Activated naive CD4-positive, alpha-beta T cell treated with anti-CD3 and anti-CD28 coated beads, Interleukin-2, amount 50 U/mL, for 16 hours (primary cell): ENCODE measurements at places on chromosomes 3 and 15.

DNA sequence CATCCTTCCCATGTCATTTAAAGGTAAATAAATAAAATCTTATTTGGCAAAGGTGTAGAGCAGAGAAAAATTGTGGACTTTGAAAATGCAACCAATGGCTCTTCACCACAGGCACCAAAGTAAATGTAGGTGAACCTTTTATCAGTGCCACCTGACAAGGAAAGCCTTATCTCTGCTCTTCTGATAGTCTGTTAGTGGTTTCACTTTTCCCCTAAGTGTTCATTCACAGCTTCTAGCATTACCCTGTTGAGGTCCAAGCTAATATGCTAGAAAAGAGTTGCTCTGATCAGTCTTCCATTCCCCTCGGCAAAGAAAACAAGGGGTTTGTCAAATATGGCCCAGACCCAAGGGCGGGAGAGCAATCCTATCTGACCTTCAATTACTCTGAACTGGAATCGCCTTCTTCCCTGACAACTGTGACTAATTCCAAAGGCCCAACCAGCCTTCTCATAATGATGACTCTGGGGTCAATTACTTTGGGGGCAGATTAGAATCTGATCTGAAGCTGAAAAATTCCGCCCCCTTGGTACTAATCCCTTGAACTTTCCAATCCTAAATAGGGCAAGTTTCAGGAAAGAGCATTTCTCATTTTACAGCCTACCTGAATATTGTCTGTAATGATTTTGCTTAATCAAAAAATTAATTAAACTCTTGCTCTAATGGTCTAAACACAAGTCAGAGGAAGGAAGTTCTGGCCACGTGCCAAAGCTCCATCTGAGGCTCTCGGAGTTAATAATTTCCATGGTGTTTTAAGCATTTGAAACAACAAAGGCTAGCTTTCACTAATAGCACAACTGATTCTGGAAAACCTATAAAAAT lies 52.4 kb downstream of the SETMAR start:
- DNase-seq: no peak

GRCh38 chr3:159882790-159883779 lies 105.5 kb upstream of the IL12A start:
- DNase-seq: no peak

- DNase-seq: no peak
Observed at GRCh38 chr3:174533286-174533685, 325.8 kb upstream of the NAALADL2 start.

DNA sequence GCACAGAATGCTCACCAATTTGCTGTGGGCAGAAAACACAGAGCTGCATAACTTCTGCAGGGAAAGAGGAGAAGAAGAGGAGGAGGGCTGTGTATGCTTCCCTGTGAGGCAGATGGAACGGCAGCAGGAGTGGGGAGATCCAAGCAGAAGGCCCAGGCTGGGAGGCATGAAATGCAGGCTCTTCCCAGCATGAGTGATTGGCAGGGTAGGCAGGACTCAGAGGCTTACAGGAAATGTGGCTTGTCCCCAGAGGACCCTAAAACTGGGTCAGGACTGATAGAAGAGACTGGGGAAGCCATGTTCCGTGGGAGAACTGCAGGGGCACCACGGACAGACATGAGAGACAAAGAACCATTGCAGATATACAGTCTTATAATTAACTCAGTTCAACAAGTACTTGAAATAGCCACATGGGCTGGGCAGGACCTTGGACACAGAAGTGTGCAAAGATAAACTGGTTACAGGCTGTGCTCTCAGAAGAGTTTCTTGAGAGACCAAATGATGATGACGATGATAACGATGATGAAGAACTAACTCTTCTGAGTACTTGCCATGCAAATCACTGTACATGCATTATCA lies 286.9 kb downstream of the EPHB1 start:
- DNase-seq: no peak

- no peak for DNase-seq
Observed at GRCh38 chr3:171351676-171352075, 108.5 kb downstream of the TNIK start.

GRCh38 chr3:146250449-146251382 lies at the start of gene PLSCR4:
Gene PLSCR4, minus strand, starts transcription at chr3:146251105. Its CDS starts 29,034 bp downstream, at chr3:146222071.
- peak; percentile 9 for DNase-seq

GRCh38 chr3:195546130-195546560 lies 3.0 kb upstream of the PPP1R2 start:
- no peak for DNase-seq

GRCh38 chr15:27464941-27465612 lies 494.1 kb downstream of the GABRG3 start:
- DNase-seq: no peak

- DNase-seq: no peak
Observed at GRCh38 chr15:27864086-27864485, 235.0 kb downstream of the OCA2 start.

DNA sequence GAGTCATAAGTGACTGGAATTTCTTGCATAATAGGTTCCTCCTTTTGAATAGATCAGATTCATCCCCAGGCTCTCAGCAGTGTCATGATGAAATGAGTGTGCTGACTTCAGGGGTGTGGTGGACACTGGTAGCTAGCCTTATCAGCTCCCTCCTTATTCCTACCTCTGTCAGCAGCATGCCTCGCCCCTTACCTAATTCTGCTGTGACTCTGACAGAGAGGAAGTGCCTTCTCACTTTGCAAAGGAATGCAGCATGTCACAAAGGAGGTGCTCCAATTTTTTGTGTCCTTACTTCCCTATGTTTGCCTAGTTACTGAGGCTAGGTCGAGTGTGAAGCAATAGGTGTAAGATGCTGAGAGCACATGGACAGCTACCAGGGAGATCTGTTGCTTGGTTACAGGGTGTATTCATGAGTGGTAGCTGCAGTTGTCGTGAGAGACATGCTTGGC lies 90.6 kb downstream of the TNFAIP8L3 start:
- no peak for DNase-seq

DNA sequence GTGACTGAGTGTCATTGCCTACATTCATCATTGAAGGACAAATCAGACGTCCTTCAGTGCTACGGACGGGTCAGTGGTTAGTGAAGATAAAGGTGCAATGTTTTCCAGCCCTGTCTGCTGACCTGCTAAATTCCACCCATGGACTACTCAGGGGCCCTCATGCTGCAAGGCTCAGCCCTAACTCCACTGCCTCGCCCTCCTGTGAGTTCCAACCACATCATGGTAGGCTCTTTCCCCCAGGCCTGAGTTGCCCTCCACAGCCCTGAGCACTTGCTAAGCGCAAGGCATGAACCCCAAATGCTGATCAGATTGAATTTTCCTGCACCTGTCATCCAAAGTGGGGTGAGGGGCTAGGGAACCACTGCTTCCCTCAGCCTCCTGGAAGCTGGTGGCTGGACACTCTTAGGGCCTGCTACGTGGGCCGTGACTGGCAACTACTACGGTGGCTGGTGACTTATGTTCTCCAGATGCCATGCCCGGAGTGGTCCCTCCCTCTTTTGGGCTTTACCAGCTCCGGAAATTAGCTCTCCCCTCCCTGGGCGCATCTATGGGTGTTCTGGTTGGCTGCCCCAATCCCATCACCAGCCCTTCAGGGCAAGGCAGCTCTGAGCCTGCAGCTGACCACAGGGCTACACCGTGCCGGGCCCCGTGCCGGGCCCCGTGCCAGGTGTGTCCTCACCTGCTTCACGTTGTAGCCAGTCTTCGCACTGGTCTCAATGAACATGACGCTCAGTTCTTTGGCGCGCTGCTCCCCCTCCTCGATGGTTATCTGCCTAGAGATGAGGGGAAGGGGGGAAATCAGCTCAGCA lies 32.1 kb downstream of the SRPRB start:
- DNase-seq: no peak

DNA sequence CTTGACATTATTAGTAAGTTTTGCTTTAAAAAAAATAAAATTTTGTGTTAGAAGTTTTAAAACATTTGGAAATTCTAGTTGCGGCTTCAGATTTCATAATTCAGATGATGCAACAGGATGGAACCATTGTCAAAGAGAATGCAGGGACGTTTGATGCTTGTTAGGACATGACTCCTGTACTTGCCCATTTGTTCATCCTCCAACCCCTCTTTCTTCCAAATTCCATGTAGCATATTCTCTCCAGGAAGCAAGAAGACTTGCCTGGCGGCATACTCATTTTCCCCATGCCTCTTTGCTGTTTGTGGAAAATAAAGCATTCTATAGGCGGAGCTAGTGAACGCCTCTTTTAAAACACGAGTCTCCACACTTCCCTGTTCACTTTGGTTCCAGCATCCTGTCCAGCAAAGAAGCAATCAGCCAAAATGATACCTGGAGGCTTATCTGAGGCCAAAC lies at the start of gene CSTA:
Gene CSTA (plus strand): TSS at position 378 of the 453 bp plus-strand sequence. CDS start 45 bp downstream, at position 423.
- no peak for DNase-seq

GRCh38 chr15:101187820-101188636 lies 63.8 kb downstream of the CHSY1 start:
- no peak for DNase-seq

- no peak for DNase-seq
Observed at GRCh38 chr3:74033381-74033780, 408.6 kb upstream of the PDZRN3 start.

DNA sequence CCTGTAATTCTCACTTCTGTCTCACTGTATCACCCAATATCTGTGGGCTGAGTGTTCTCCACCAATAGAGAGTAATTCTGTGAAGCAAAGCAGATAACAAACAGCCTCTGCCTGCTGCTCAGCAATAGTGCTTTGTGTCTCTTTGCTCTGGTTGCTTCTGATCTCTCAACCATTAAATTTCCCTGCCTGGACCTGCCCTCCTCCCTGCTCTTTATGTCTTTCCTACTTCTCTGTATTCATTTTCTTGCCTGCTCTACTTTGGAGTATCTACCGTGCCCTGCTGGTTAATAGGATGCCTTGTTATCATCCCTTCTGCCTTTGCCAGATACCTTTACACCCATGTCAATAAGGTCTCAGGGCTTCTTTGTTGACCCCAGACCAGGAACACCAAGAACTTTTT lies 102.9 kb upstream of the CGNL1 start:
- DNase-seq: no peak

DNA sequence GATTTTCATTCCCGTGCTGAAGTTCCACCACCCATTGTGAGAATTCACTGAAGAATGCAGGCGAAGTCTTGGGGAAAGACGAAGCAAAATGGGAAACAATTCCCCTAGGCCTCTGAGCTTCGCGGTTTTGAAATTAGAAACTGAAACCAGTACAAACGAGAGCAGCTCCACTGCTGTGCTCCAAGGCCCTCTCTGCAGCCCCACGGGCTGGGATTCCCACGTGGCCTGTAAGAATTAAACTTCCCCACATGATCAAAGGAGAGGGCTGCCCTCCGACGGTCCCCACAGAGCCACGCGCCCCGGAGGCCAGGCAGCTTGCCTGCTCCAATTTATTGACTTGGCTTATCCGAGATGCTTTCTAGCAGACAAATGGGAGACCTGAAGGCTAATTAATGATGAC lies 144.0 kb downstream of the GREM1 start:
- no peak for DNase-seq

DNA sequence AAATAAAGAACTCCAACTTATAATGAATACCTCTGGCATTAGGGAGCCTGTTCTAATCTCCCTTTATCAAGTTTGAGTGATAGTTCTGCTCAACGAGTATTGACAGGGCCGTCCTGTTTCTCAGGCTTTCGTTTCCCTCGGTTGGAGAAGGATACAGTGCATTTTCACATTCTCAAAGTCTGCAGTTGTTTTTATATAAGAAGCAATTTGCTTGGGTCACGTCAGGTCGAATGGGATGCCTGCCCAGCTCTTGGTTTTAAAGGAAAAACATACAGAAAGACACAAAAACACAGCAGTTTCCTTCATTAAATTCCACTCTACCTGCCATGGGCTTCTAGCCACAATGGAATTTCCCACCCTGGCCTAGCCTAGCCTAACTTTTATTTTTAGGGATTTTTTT lies 366.3 kb downstream of the TIGIT start:
- DNase-seq: no peak

GRCh38 chr3:174675406-174675805 lies 183.7 kb upstream of the NAALADL2 start:
- no peak for DNase-seq

- DNase-seq: no peak
Observed at GRCh38 chr3:174325834-174326700, 533.1 kb upstream of the NAALADL2 start.

DNA sequence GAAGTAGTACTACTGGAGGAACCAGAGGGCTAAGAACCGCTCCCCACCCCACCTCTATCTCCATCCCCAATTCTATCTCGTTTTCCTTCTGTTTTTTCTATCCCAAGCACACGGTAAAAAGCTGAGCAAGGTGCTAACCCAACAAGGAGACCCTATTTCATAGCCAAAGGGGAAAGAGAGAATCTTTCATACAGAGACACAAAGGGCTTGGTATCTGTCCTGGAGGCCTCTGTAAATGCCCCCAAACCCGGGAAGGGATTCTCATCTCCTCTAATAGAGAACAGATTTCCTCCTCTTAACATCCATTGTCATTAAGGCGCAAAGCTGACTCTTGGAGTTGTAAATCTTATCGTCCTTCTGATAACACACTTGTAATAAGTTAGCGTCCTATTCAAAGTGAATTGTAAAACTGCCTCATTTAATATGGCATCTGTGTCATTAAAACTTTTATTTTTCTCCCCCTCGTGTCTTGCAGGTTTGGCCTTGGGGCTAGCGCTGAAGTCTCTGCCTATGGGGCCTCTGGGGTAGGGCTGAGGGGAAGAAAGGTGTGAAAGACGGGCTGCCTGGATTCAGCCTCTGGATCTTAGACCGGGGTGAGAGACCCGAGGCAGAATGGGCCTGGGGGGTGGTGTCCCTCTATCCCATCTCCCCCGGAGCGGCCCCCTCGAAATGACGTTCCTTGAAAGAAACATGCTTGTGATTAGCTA lies 12.1 kb downstream of the NR2F2 start:
- no peak for DNase-seq

DNA sequence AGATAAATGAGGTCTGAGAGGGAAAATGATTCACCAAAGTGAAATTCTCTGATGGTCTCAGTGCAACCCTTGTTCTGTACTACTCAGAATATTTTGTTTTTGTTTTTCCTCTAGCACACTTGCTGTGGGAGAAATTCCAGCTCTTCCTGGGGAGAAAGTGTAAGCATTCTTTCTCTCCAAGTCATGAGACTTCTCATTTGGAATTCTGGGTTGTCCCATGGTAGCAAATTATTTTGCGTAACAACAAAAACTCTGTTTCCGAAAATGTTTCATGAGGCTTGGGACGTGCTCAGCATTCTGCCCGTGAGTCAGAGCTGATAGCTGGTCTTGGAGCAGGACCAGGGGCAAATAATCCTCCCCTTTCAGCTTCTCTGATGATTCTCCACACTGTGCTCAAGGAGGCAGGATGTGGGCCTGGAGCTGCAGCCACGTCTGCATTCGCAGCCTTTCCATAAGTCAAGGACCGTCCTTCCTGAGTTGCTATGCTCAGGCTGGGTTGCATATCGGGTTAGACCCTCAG lies 70.3 kb downstream of the SENP2 start:
- no peak for DNase-seq
